ENCODE measurements at places on chromosomes 5 and 9. TPM values are rescaled to one million over a fixed set of nuclear protein-coding genes. Genes with fewer than 3 reads are reported as not detected.

DNA sequence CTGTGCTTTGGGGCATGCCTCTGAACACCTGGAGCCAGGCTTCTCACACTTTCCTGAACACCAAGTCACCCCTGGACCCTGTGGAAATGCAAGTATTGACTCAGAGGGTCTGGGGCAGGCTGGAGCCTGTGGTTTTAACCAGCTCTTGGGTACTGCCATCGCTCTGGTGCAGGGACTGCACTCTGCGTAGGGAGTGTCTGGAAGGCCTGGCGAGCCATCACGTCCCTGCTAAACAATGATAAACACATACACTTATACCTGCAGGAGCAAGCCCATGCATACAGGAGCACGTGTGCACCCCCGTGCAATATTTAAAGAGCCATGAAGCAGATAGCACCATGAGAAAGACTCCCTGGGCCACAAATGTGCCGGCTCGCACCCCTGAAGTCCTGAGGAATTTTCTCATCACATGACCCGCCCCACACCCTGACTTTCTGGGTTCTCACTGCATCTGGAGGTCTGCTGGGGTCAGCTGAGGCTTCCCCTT, 267.7 kb downstream of the GADD45G start:
- DNase-seq, result peak; percentile 40
- no peaks in the 10 kb centered on the region for H3K27me3 ChIP-seq
- H3K27ac ChIP-seq, result no peak overlapping the region
- peaks cover 15% of the 10 kb centered on the region for H3K4me1 ChIP-seq
- H3K36me3 ChIP-seq, result no peaks in the 10 kb centered on the region

- no peaks in the 10 kb centered on the region for H3K36me3 ChIP-seq
- H3K27ac ChIP-seq, result peak overlapping the region; percentile 32
- H3K4me1 ChIP-seq, result peaks cover 39% of the 10 kb centered on the region
- peak overlapping the region; percentile 55 for H3K4me3 ChIP-seq
Measured at GRCh38 chr9:137299938-137300337, 2.1 kb downstream of the NRARP start.

DNA sequence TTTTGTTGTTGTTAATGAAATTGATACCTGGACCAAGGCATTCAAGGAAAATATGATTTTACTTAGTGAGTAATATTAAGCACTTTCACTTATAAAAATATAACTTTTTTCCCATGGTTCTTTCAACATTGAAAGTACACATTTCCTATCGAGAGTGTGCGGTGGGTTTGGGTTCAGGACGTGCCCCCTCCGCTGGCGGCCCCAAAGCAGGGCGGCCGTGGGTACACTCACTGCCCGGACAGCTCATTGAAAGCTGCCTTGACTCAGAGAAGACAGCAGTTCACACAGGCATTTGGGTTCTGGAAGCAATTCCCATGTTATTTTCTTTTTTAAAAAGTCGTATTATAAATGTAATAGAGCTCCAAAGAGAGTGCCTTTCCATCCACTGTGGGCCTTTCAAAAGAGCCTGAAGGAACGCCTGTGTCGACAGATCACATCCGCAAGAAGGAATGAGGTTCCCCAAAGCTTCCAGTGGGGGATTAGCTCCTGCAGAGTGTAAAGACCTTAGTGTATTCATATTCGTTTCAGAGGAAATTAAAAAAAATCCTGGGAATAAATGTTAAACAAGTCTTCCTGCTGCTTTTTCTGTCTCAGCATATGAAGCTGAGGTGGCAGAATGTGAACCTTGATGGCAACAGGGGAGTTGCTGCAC, 74.3 kb downstream of the PRDM6 start:
- no peaks in the 10 kb centered on the region for H3K27me3 ChIP-seq
- DNase-seq, result no peak
- H3K4me3 ChIP-seq, result no peak overlapping the region
- peaks cover 5% of the 10 kb centered on the region for H3K4me1 ChIP-seq

DNA sequence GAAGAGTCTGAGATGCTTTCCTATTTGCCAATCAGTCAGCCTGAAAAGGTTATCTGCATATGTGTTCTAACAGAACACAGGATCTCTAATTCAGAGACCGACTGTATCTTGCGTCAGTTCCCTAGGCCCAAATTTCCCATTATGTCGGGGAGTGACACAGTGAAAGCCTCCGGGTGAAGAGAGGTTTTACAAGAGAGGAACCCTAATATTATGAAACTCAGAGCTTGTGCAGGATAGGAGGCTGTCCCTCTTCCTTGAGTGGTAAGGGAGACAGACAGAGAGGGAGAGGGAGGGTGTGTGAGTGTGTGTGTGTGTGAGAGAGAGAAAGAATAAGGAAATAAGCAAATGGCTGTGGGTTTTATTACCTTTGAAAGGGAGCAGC, 1.9 kb downstream of the CD14 start:
- H3K36me3 ChIP-seq, result no peaks in the 10 kb centered on the region
- peak overlapping the region; percentile 85 for H3K27ac ChIP-seq
- H3K27me3 ChIP-seq, result no peaks in the 10 kb centered on the region
- peak overlapping the region; percentile 61 for H3K4me3 ChIP-seq

DNA sequence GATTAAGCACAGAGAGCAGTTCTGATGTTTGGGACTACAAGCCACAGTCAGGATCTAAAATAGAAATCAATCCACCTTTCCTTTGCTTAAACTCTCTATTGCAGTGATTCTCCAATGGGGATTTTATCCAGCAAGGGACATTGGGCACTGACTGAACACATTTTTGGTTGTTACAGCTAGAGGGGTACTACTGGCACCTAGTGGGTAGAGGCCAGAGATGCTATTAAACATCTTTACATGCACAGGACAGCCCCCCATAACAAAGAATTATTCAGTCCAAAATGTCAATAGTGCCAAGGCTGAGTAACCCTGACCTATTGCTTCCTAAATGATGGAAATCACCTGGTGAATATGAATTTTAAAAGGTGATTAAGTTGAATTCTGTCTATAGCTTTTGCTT, 12.0 kb downstream of the ZNF622 start:
- H3K36me3 ChIP-seq, result peaks cover 67% of the 10 kb centered on the region
- peaks cover 21% of the 10 kb centered on the region for H3K4me1 ChIP-seq
- no peaks in the 10 kb centered on the region for H3K27me3 ChIP-seq
- DNase-seq, result no peak
- H3K4me3 ChIP-seq, result no peak overlapping the region
- no peak overlapping the region for H3K27ac ChIP-seq

- H3K4me1 ChIP-seq, result no peaks in the 10 kb centered on the region
- H3K4me3 ChIP-seq, result no peak overlapping the region
- H3K36me3 ChIP-seq, result no peaks in the 10 kb centered on the region
- no peak overlapping the region for H3K27ac ChIP-seq
Measured at GRCh38 chr5:142078221-142078620, 30.4 kb upstream of the NDFIP1 start.

DNA sequence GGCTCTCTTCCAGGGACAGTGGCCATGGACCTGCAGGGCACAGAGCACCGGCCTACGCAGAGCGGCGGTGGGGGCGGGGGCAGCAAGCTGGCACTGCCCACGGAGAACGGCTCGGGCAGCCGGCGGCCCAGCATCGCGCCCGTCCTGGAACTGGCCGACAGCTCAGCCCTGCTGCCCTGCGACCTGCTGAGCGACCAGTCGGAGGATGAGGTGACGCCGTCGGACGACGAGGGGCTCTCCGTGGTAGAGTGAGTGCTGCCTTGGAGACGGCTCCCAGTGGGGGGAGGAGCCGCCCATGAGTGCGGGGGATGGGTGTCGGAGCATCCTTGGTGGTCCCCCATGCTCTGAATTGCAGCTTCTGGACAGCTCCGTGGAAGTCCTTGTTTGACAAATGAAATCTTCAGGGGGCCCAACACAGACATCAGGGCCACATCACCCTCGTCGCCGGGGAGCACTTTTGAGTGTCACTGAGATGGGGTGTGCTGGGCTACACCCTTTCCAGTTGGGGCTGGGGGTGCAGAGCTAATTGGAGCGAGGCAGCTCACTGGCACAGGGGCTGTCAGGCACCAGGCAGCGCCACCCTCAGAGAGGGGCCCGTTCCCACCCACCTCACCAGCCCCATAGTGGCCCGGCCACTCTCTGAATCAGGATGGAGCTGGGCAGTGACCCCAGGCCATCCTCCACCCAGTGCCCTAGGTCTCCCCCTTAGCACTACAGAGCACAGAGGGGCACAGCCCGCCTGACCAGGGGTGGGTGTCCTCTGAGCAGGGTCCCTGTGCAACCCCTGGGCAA, 70.9 kb downstream of the KCNT1 start:
- H3K4me3 ChIP-seq, result no peak overlapping the region
- H3K27me3 ChIP-seq, result no peaks in the 10 kb centered on the region
- no peaks in the 10 kb centered on the region for H3K4me1 ChIP-seq
- H3K27ac ChIP-seq, result no peak overlapping the region

GRCh38 chr5:78985725-78986223, 664 bp upstream of the ARSB start:
- H3K27ac ChIP-seq, result peak overlapping the region; percentile 98
- H3K4me1 ChIP-seq, result peaks cover 16% of the 10 kb centered on the region
- no peak for DNase-seq
- H3K27me3 ChIP-seq, result no peaks in the 10 kb centered on the region

GRCh38 chr9:22512495-22512894, 65.9 kb downstream of the DMRTA1 start:
- H3K4me1 ChIP-seq, result no peaks in the 10 kb centered on the region
- no peak overlapping the region for H3K4me3 ChIP-seq
- no peak for DNase-seq
- no peak overlapping the region for H3K27ac ChIP-seq

- DNase-seq, result no peak
- H3K36me3 ChIP-seq, result no peaks in the 10 kb centered on the region
- no peak overlapping the region for H3K27ac ChIP-seq
- H3K4me3 ChIP-seq, result no peak overlapping the region
Measured at GRCh38 chr5:103804711-103805110, 242.1 kb upstream of the NUDT12 start.

GRCh38 chr5:137507150-137507549, 8.0 kb upstream of the SPOCK1 start:
- no peak overlapping the region for H3K4me3 ChIP-seq
- H3K4me1 ChIP-seq, result no peaks in the 10 kb centered on the region
- no peaks in the 10 kb centered on the region for H3K36me3 ChIP-seq
- no peak overlapping the region for H3K27ac ChIP-seq
- peaks cover 5% of the 10 kb centered on the region for H3K27me3 ChIP-seq
- no peak for DNase-seq

GRCh38 chr5:178940569-178941360, at the start of gene ZNF454:
Gene ZNF454 (plus strand): TSS chr5:178941198. CDS start chr5:178942792, 1,594 bp downstream.
- no peaks in the 10 kb centered on the region for H3K27me3 ChIP-seq
- no peaks in the 10 kb centered on the region for H3K4me1 ChIP-seq
- H3K27ac ChIP-seq, result peak within 1 kb of the TSS; percentile 82
- H3K36me3 ChIP-seq, result no peaks in the 10 kb centered on the region
- DNase-seq, result peak; percentile 94

DNA sequence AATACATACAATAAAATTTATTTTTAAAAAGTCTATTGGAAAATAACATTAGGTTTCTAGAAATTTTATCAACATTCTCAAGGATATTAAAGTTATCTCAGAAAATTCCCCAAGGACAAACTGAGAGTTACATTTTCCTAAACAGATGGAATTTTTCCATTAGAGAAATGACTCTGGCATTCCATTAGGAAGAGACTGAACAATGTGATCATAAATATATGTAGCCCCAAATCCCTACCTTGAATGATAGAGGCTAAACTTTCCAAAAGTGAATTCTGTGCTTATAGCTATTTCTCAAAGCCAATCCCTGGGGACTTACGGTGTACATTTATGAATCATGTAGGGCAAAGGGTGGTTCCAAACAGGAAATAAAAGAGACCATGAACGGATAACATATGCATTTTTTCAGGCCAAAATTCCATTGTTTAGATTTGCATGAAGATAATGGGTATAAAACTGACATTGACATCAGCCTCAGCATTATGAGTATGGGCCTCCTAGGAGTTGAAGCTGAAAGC, 1181.0 kb upstream of the DMAC1 start:
- no peaks in the 10 kb centered on the region for H3K27me3 ChIP-seq
- DNase-seq, result no peak
- no peaks in the 10 kb centered on the region for H3K36me3 ChIP-seq
- no peaks in the 10 kb centered on the region for H3K4me1 ChIP-seq
- no peak overlapping the region for H3K4me3 ChIP-seq

GRCh38 chr9:121764371-121764730, 112.9 kb downstream of the DAB2IP start:
- H3K27me3 ChIP-seq, result no peaks in the 10 kb centered on the region
- peaks cover 16% of the 10 kb centered on the region for H3K4me1 ChIP-seq
- H3K4me3 ChIP-seq, result no peak overlapping the region
- peaks cover 66% of the 10 kb centered on the region for H3K36me3 ChIP-seq
- DNase-seq, result no peak

DNA sequence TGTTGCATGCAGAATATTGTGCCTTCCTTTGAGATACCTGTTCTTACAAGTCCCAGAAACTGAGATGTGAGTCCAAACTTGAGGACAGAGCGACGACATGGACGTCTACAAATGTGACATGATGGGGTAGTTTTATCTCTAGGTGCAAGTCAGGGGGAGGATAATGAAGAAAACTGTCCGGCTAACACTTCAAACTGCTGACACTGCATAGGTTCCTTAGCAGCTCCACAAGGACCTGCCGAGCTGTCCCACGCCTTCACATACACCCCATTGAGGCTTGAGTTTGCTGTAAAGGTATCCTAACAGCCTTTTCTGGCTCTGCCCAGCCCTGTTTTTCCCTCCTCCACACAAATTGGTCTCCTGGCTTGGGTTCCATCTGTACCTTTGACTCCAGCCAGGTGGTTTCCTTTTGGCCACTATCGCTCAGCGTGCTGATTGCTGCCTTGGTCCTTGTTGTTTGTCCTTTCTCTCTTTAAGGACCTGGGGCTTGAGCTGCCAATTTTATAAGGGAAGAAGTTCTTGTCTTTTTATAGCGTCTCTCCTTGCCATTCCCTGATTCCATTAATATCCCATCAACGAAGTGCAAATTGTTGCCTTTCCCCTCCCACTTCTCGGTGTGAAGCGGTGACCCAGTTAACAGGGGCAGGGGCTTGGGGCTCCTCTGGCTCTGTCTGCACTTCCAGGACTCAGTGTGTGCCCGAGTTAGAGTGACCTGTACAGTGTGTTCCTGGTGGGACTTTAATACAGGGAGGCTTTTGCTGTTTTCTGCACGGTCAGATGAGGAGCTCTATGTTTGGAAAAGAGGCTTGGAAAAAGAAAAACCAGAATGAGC, 100.3 kb downstream of the PCSK1 start:
- DNase-seq, result no peak
- H3K4me3 ChIP-seq, result no peak overlapping the region
- H3K4me1 ChIP-seq, result peaks cover 21% of the 10 kb centered on the region
- no peak overlapping the region for H3K27ac ChIP-seq
- H3K36me3 ChIP-seq, result no peaks in the 10 kb centered on the region

DNA sequence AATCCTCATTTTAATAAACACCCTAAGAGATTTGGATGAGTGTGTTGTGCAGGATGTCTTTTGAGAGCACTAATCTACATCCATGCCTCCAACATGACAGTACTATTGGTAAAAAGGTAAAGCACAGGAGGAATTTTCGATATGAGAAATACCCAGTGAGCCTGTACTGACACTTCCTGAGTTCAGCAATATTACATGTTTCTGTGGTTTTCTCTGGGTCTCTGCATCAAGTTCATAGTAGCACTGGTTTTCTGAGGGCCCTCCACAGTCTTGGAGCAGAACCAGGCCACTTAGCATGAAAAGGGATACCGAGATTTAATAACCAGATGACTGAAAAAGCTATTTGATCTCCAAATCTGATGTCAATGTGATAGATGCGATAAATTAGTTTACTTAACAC, 524.1 kb downstream of the TMEM38B start:
- DNase-seq, result no peak
- H3K4me3 ChIP-seq, result no peak overlapping the region
- no peaks in the 10 kb centered on the region for H3K27me3 ChIP-seq
- no peaks in the 10 kb centered on the region for H3K36me3 ChIP-seq
- H3K27ac ChIP-seq, result no peak overlapping the region

Gene PPIC
- 43.0 TPM for total RNA-seq

Gene PLPP6
- total RNA-seq, result 5.5 TPM

Gene C5orf52
- not detected for total RNA-seq

Gene POC5
- total RNA-seq, result 9.1 TPM

Gene ARL14EPL
- total RNA-seq, result not detected

Gene FAXDC2
- total RNA-seq, result 79.0 TPM

Gene PCDHA10
- total RNA-seq, result 1.7 TPM

Gene DNAJC18
- 11.9 TPM for total RNA-seq

Gene ANKRD34B
- 0.35 TPM for total RNA-seq
